ENCODE measurements at places on chromosomes 1 and 21. TPM values are rescaled to one million over a fixed set of nuclear protein-coding genes. Genes with fewer than 3 reads are reported as not detected.

GRCh38 chr21:41583274-41583790, 75.4 kb upstream of the TMPRSS2 start:
- no peak for DNase-seq

DNA sequence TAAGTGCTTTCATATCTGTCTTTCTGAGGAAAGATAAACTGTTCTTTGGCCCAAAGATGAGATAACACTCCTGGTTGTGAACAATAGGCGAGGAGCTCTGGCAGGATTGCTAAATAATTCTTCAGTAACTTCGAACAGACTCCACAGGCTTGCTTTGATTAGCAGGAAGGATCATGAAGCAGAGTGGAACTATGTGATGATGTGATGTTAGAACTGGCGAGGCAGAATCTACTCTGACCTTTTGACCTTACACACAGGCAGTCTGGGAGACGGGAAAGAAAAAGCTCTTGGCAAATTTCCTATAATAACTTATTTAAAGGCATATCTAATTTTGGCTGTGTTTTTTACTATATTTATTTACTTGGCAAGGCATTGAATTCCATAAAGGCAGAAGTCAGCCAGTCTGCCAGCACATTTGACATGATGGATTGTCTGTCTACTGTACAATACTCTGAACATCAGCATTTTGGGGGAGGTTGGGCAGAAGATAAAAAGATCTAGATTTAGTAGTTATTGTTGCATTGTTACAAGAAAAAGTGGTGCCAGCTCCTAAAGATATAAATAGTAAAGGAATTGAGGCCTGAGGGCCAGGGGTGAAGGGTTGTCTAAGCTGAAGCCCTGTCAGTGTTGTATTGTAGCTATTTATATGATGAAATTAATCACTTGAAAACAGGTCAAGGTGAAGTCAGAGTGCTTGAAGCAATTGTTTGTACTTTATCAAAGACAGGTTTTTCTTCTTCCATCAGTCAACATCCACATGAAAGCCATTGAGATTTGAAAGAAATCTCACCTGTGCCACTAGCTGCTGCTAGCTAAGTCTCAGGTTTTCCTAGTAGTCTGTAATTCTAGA, 708.8 kb downstream of the LTN1 start:
- peak; percentile 35 for DNase-seq

DNA sequence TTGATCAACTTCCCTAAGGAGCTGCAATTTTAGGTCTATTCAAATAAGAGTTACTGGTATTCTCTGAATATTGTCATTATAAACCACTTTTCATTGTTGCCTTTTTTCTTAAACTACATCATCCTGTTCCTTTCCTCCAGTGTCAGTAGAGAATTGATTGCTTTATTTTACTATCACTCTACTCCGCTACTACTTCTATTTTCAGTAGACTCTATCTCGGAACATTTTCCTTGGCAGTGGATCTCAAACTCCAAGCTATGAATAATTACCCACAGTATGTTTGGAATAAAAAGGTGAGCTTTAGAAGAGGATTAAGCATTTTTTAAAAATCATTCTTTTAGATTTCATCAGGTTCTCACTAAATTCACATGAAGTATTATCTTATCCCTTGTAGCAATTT, 224.9 kb downstream of the GREM2 start:
- DNase-seq = peak; percentile 14

- DNase-seq = peak; percentile 76
These were observed 209.7 kb downstream of the PATJ start for GRCh38 chr1:61951731-61952580.

The FGR gene
- not detected for total RNA-seq

The TMPRSS3 gene
- 0.12 TPM for total RNA-seq

Measured in A172 (cell line).